ENCODE measurements at places on chromosomes 16 and 17.

GRCh38 chr17:77379832-77380231 is 239.1 kb downstream of the SEC14L1 start:
- no peak for DNase-seq

- DNase-seq = no peak
Measured at GRCh38 chr17:35934760-35935159, 4.2 kb upstream of the RDM1 start.

DNA sequence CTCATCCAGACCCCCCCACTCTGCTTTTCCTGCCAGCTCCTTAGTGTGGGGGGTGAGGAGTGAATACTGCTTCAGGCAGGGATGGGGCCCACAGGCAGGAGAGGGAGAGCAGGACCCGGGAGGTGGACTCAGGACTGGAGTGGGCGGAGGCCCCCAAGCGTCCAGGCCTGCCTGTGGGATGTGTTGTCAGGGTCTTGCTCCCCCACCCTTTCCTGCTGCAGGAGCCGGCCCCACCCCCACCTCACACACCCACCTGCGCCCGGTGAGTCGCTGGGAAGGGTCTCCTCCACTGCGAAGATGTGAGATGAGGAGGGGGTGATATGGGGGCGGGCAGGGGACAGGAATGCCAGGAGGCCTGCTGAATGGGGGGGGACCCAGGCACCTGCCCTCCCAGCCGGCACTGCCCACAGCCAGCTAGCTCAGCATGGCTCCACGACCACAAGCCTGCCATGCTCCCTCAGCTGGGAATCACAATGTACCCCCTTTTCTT is 1.1 kb downstream of the FAM171A2 start:
- DNase-seq = no peak

DNA sequence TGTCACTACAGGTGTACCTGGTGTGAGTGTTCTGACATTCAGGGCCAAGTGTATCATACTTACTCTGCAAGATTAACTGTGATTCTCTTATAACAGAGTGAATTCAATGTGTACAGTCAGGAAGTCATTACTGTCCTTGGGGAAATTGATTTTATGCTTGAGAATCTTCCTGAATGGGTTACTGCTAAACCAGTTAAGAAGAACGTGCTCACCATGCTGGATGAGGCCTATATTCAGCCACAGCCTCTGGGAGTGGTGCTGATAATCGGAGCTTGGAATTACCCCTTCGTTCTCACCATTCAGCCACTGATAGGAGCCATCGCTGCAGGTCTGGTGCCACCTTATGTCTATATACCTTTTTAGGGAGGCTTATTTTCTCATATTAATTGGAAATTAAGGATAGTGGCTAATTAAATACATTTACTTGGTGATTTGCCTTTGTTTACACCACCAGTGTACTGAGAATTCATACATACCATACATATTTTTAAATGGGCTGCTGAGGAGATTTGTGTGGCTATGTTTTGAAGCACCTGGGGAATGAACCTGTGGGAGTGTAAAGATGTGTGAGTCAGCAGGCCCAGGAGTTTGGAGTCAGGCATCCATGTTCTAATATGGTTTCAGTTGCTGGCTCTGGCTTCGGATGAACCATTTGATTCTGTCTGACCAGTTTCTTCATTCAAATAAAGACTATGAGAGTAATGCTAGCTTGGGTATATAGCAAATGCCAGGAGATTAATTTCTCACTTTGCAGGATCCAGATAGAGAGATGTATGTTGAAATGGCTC is 3.1 kb downstream of the ALDH3A2 start:
- no peak for DNase-seq

DNA sequence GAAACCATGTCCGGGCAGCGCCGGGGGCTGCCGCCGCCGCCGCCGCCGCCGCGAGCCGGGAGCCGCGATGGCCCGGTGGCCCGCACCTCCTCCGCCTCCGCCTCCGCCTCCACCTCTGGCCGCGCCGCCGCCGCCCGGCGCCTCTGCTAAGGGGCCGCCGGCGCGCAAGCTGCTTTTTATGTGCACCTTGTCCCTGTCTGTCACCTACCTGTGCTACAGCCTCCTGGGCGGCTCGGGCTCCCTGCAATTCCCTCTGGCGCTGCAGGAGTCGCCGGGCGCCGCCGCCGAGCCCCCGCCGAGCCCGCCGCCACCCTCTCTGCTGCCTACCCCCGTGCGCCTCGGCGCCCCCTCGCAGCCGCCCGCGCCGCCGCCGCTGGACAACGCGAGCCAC is 587 bp downstream of the HS3ST4 start:
- no peak for DNase-seq

DNA sequence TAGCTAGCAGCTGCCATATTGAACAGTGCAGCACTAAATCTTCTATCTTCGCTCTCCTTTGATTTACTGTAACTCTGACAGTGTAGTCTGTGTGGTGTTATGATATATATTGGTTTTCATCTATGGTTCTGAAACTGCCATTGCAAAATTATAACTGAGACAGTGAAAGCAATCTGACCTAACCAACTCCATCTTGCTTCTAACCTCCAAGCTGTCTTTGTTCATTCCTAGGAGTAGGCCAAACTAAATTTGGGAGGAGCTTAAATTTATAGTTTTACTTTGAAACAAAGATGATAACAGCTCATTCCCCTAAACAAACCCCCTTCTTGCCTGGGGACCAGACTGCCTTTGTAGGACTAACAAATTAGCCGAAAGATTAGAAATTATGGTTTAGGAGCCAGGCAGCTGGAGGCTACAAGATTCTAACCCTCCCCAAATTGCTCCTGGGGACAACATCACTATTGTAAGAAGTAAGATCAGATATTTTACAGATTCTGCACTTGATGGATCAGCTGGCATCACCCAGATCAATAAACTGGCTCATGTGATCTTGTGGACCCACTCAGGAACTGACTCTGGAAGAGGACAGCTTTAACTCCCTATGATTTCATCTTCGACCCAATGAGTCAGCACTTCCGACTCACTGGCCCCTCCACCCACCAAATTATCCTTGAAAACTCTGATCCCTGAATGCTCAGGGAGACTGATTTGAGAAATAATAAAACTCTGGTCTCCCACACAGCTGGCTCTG is 47.0 kb upstream of the FBXO47 start:
- DNase-seq = no peak

DNA sequence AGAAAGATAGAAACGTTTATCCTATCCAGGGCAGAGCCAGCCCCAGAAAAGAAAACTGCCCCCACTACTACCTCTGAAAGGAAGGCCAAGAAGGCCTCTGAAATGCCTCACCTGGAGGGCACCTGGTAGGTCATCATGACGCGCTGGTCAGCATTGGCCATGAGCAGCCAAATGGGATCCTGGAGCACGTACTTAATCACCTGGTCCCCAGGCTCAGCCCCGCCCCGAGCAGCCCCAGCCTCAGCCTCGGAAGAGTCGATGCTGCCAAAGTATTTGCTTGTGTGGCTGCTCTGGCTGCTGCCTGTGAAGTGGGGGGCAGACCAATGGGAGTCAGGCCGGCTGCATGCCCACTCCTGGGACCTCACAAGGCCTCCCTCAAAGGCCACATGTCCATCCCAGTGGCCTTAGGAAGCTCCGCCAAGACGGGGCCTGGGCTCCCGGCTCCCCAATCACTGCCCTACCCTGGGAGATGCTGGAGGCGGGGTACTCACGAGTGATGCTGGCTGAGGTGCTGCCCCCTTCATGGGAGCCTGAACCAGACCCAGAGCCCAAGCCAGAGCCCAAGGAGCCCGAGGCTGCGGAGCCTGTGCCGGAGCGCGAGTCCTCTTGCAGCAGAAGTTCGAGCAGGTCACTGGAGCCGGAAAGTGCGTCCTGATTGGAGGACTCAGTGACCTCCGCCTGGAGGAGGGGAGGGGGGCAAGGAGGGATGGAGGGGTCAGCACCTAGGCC is 9.9 kb downstream of the PER1 start:
- DNase-seq = no peak

- DNase-seq = no peak
Measured at GRCh38 chr17:55731586-55732250, 9.1 kb upstream of the TMEM100 start.
